Mammary microvascular endothelial cell (primary cell): ENCODE measurements at places on chromosomes 5 and 9. TPM values are rescaled to one million over a fixed set of nuclear protein-coding genes. Genes with fewer than 3 reads are reported as not detected.

Gene MPDZ
- 32.8 and 35.4 TPM in 2 replicates for total RNA-seq

Gene ZNF300
- total RNA-seq, result 3.4 and 3.7 TPM in 2 replicates

Gene SLC6A18
- total RNA-seq, result not detected in 2 replicates

Gene CAVIN4
- total RNA-seq, result 0.94 and 1.2 TPM in 2 replicates

Gene WHRN
- total RNA-seq, result 0.79 and 0.93 TPM in 2 replicates

Gene C9orf153
- not detected in 2 replicates for total RNA-seq

Gene ITGA2
- total RNA-seq, result 30.9 and 33.3 TPM in 2 replicates

Gene VCAN
- total RNA-seq, result 3.4 and 4.8 TPM in 2 replicates

Gene PSAT1
- 37.7 and 42.6 TPM in 2 replicates for total RNA-seq

Gene ADGRD2
- not detected in 2 replicates for total RNA-seq

Gene SARDH
- total RNA-seq, result not detected in 2 replicates

Gene OR1Q1
- not detected in 2 replicates for total RNA-seq

Gene PCDHGB5
- 7.9 and 8.3 TPM in 2 replicates for total RNA-seq

Gene CD180
- total RNA-seq, result not detected in 2 replicates

Gene GPR151
- not detected in 2 replicates for total RNA-seq

Gene CDH6
- total RNA-seq, result 0.05 and 0.20 TPM in 2 replicates

Gene SIGMAR1
- total RNA-seq, result 123 and 148 TPM in 2 replicates

Gene SPINK13
- total RNA-seq, result not detected in 2 replicates

Gene CDC20B
- total RNA-seq, result not detected in 2 replicates

Gene FGF1
- total RNA-seq, result not detected in 2 replicates

Gene FAT2
- not detected in 2 replicates for total RNA-seq

Gene ACOT12
- not detected in 2 replicates for total RNA-seq

Gene TSC1
- total RNA-seq, result 18.3 and 20.8 TPM in 2 replicates

Gene CDKN2B
- total RNA-seq, result 21.0 and 34.4 TPM in 2 replicates

Gene SPATA31C1
- total RNA-seq, result not detected in 2 replicates

Gene SLC45A2
- total RNA-seq, result not detected in 2 replicates

Gene NR2F1
- total RNA-seq, result 14.1 and 16.0 TPM in 2 replicates

Gene PCDHGA3
- 0.13 and 0.49 TPM in 2 replicates for total RNA-seq

Gene IFNA21
- not detected in 2 replicates for total RNA-seq

Gene FAM78A
- 2.2 and 3.2 TPM in 2 replicates for total RNA-seq

Gene ANKRD18A
- total RNA-seq, result not detected in 2 replicates

Gene MARCOL
- not detected in 2 replicates for total RNA-seq

Gene SOWAHA
- not detected in 2 replicates for total RNA-seq

Gene EDIL3
- 0.44 and 1.7 TPM in 2 replicates for total RNA-seq

Gene IL4
- total RNA-seq, result not detected in 2 replicates

Gene VAV2
- total RNA-seq, result 12.6 and 12.8 TPM in 2 replicates

Gene SNX18
- total RNA-seq, result 17.0 and 17.3 TPM in 2 replicates

Gene ATP10B
- total RNA-seq, result not detected in 2 replicates

Gene OTULINL
- 0.05 and 0.13 TPM in 2 replicates for total RNA-seq

Gene MELK
- 46.7 and 47.2 TPM in 2 replicates for total RNA-seq

Gene NSA2
- total RNA-seq, result 94.1 and 101 TPM in 2 replicates

Gene KIF4B
- under 0.01 and 0.13 TPM in 2 replicates for total RNA-seq

Gene IFNA2
- not detected in 2 replicates for total RNA-seq

Gene ADCY2
- total RNA-seq, result not detected in 2 replicates
